GM12878 (cell line): ENCODE measurements at places on chromosomes 5 and 9. TPM values are rescaled to one million over a fixed set of nuclear protein-coding genes. Genes with fewer than 3 reads are reported as not detected.
A peak's percentile ranks its signal among the peaks of the same experiment; 100 is the strongest.

CCIN gene
- total RNA-seq: not detected in 2 replicates

DNA sequence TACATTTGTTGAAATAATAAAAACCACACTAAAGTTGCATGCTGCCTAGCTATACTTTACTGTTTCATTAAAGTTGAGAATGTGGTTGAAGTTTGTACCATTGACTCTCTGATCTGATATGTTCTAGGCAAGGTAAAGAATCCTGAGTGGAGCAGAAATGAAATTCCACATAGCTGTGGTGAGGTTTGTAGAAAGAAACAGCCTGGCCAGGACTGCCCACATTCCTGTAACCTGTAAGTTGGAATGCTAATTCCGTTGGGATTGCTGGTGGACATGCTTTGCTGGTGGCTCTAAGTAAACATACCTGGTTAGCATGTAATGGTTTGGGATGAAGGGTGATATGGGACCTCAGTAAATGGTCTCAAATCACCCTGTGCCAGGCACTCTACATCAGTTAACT lies 16.8 kb downstream of the NFX1 start:
- H3K27me3 ChIP-seq: no peaks in the 10 kb centered on the region
- no peak overlapping the region for H3K4me3 ChIP-seq
- H3K36me3 ChIP-seq: peaks cover 14% of the 10 kb centered on the region
- no peak overlapping the region for H3K27ac ChIP-seq

- no peaks in the 10 kb centered on the region for H3K4me1 ChIP-seq
- H3K4me3 ChIP-seq: no peak overlapping the region
- H3K27ac ChIP-seq: no peak overlapping the region
- H3K27me3 ChIP-seq: no peaks in the 10 kb centered on the region
Measured at GRCh38 chr5:151870820-151871219, 53.8 kb downstream of the GLRA1 start.

DNA sequence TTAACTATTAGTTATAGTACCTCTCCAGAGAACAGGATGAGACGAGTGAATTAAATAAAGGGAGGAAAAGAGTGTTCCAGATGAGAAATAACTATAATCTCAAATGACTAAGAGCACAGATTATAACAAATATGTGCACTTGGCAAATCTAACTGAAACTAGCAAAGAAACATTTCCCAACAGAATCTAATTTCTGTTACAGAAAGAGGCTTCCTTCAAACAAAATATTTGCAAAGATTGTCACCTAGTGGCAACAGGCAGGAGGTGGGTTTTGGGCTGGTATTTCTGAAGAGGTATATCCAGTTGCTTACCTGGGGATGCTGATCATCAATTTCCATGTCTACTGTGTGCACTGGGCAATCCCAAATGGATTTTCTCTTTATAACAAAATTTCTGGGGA lies 5.6 kb upstream of the SPDL1 start:
- H3K36me3 ChIP-seq: no peaks in the 10 kb centered on the region
- no peak for DNase-seq
- H3K4me3 ChIP-seq: no peak overlapping the region

- no peak for DNase-seq
- no peak overlapping the region for H3K27ac ChIP-seq
- no peaks in the 10 kb centered on the region for H3K4me1 ChIP-seq
- H3K4me3 ChIP-seq: no peak overlapping the region
- H3K27me3 ChIP-seq: no peaks in the 10 kb centered on the region
Measured at GRCh38 chr9:15203581-15203980, 103.4 kb downstream of the TTC39B start.

DNA sequence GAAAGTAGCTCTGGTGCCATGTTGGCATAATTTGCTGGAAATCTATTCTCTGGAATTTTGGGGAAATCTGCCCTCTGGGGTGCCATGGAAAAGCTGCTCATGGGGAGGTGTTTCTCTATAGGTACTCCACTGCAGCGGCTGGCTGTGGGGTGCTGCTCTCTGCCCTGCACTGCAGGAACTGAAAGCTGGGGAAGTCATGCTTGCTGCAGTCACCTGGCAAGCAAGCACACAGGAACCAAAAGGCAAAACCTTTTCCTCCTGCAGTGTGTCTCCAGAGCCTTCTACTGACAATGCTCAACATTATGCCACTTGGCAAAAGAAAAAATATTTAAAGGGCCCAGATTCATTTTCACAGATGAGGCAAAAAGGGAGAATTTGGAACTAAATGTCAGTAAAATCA lies 25.8 kb upstream of the CARNMT1 start:
- H3K4me1 ChIP-seq: no peaks in the 10 kb centered on the region; the same call in 1 of the 2 replicates
- no peaks in the 10 kb centered on the region for H3K27me3 ChIP-seq
- no peaks in the 10 kb centered on the region for H3K36me3 ChIP-seq
- H3K27ac ChIP-seq: no peak overlapping the region
- peak; percentile 4 for DNase-seq
- H3K4me3 ChIP-seq: no peak overlapping the region
